ENCODE measurements at places on chromosomes 6 and 20.

DNA sequence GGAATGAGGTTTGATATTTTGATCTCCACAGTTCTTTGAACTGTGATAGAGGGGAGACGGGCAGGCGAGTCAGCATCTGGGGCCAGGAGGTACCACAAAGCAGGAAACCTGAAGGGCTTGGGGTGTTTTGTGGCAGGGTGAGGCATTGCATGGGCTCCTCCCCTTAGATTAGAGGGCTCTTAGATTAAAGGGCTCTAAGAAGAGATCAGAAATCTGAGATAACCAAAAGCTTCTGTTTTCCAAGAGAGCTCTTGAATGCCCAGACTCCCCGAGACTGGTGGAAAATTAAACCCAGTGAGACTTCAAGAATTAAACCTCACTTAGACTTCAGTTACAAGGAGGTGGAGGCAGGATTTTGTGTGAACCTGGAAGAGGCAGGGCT lies 2.4 kb upstream of the GPX5 start:
- DNase-seq, result no peak

DNA sequence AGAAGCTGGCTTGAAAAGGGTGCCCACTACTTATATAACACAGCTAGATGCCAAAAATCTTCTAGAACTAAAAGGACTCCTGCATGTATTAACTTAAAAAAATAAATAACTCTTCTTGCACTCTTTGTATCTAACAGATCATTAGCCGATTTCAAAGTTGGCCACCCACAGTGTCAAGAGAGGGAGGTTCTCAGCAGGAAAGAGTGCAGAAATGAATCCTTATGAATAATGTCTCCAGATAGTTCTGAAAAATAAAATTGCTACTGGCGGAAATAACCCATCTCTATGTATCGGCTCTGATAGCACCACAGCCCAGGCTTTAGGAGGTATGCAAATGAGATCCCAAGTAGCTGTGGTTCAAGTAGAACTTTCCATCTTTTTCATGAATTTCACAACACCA lies 232.7 kb downstream of the PHF3 start:
- no peak for DNase-seq

DNA sequence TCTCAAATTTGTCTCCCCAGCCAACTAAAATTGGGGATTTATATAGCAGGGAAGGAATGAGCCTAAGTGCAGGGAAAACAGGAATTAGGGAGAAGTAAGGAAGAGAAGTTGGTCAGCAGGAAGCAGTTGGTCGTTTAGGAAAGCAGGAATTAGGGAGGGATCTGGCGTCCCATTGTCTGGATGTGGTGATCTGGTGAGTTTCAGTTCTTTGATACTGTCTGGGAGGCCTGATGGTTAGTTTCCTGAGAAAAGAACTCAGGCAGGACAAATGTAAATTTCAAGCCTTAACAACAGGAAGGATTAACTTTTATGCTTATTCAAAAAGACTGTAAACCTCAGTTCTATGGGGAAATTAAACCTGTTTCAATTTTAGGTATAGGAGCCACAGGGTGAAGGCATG lies 116.2 kb upstream of the PRL start:
- DNase-seq, result no peak

DNA sequence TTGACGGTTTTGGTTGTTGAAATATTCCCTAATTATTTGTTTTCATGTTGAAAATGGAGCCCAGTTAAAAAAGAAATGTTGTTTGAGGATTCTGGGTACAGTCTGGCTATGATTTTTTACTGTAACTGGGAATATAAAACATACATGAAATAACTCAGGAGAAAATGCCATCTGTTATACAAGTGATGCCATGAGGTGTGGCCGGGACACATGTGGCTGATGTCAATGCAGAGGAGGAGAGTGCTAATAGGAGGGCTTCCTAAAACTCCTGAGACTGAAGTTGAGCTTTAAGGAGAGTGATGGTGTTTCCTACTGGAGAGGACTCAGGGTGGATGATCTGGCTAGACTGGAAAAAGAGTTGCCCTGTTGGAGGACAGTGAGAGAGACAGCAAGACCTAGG lies 12.7 kb downstream of the SCAND1 start:
- no peak for DNase-seq

DNA sequence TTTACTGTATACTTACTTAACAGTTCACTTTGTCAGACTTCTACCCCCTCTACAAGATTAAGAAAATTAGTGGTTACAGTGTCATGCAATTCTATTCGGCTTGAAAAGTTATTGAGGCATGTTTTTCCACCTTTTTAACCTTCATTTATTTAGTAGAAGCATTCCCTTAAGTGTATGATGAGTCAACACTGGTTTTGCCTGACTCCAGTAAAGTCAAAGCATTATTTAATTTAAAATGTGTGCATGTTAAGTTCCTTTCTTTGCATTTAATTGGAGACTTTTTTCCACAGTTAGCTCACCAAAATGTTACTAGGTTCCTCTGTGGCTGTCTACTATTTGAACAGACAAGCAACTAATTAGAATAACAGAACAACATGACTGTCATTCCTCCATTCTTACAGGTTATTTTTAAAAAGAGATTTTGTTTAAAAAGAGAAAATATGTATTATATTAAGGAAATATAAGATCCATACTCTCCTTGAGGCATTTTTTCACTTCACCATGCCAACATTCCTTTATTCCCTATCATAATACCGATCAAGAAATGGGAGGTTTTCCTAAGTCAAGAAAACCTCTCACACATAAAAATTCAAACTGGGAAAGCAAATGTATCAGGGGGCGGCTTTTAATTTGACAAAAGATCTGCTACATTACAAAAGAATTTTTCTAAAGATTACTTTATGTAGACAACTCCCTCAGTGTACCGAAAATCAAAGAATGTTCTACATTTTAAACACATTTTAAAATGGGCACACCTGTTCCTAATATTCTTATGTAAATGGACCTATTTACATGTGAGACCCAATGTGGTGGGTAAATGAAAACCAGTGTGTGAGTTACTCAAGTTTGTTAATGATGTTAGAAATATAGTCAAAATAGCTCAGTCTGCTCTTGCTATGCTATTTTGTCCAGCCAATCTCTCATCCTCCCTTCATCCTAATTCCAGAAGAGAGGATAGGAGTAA lies 361.2 kb downstream of the UTRN start:
- DNase-seq, result no peak

DNA sequence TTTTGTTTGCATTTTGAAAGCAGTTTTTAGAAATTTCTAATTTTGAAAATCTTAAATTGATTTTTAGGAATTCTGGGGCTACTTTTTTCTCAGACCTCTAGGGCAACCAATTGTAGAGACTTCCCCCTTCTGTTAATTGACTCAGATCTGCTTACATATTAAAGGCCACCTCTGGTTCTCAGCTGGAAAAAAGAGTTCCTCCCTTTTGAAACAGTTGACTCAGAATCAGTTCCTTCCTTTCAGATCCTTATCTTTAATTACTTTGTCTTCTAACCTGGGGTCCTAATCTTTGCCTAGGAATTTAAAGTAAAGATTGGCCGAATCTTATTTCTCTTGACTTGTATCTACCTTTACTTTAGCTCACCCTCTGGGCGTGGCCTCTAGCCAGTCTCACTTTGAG lies 146.8 kb downstream of the LAMA2 start:
- DNase-seq, result no peak

GRCh38 chr6:139064981-139065665 lies 36.6 kb downstream of the ABRACL start:
- DNase-seq, result no peak

DNA sequence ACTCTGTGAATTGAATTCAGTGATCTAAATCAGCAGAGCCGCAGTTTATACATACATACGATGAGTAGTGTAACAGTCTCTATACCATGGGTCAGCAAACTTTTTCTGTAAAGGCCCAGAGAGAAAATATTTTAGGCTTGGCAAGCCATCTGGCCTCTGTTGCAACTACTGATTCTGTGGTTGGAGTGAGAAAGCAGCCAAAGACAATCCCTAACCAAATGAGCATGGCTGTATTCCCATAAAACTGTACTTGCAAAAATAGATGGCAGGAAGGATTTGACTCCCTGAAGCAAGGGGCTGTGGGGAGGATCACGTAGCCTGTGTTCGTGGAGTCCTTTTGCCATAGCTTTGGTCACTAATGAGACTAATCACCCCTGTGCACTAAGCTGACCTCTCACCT lies 17.9 kb upstream of the MOCS1 start:
- DNase-seq, result no peak

DNA sequence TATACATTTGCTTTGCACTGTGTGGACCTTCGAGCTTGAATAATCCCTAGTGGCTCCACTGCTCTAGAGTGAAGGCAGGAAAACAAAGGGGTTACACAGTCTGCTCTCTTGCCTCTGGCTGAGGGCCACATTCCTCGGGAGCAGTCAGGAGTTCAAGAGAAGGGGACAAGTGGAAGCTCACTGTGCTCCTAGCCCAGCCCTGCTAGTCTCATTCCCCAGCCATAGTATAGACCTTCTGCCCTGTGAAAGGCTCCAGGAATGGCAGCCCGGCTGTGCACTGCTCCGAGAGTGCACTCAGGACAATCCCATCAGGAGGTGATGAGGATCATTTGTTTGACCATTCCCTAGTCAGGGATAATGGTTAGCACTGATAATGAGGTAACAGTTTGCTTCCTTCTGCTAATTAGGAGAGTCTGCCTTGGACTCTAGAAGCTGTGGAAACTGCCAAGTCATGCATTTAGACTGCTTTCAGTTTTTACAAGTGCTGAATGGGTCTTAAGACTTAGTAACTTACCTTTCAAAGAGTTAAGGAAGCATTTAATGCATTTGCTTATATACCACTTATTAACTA lies 8.5 kb downstream of the IYD start:
- DNase-seq, result no peak

GRCh38 chr6:2353412-2354137 lies 108.2 kb upstream of the GMDS start:
- peak; percentile 71 for DNase-seq

DNA sequence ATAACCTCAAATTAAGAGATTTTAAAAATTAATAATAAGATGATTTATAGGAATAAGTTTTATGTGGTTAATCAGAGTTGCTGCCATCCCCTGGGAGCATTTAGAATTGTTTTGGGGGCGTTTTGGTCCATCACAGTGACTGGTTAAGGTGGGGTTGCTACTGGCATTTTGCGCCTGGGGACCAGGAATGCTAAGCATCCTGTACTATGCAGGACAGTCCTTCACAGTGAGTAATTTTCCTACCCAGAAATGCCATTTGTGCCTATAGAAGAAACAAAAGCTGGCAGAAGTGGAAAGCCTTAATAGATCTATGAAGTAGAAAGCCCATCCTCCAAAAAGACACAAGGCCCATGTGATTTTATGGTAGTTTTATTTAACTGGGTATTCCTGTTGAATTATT lies 118.0 kb downstream of the ANKS1A start:
- no peak for DNase-seq

DNA sequence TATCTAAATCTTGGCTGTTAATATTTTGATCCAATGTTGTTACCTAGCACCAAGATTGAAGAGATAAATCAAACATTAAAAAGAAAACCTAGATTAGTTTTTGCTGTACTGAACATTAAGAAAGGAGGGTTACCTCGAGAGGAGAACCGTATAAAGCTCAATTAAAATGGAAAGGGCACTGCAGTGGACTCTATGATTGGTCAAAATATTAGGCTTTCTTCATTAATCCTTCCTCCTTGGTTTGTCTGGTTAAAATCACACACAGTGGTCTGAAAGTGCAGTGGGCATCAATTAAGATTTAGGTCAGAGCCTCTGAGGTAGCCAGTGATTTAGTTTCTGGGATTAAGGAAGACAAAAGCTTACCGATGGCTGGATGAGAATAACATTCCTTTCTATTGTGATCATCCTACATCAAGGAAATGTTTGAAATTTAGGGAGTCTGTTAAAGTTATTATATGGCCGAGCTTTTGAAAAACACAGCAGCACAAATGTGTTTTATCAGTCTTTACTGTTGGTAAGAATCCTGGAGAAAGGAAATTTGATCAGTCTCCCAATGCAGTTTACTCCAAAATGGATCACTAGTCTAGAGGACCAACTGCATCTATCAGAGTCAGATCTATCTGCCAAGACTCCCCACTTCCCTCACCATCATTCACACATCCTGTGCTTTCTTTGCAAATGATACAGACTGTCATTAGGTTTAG lies 134.6 kb upstream of the NEDD9 start:
- DNase-seq, result no peak

GRCh38 chr20:47035026-47035590 lies 140.5 kb downstream of the EYA2 start:
- DNase-seq, result no peak

GRCh38 chr20:44222633-44223368 lies 12.2 kb upstream of the OSER1 start:
- peak; percentile 34 for DNase-seq

DNA sequence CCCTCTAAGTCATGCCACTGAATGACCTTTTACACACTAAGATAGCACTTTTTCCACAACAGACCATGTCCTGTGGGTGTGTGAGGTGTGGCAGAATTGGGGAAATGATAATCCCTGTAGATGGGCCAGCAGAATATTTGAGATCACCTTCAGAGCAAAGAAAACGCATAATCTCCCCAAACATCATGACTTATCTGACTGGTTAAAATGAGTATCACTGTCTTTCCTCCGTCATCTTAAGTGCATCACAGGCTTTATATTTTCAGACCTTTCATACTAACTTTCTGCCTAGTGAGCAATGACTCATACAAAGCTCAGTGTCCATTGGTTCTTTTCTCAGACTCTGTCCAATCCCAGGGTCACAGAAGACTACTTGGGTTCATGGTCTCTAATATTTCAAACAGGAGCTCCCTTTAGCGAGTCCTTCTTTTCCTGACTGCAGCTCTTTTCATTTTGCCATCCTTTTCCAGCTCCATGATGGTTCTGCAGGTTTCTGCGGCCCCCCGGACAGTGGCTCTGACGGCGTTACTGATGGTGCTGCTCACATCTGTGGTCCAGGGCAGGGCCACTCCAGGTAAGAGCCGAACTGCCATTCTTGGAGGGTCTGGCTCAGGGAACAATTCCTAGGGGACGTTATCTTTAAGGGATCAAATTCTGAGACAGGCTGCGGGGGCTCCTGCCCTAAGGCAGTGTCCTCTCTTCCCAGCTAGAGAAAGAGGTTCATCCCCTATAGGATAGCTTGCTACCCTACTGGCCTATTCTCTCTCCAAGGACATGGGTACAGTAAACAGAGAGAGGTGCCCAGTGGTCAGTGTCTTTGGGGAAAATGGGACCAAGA lies at the start of gene HLA-DPB1:
Gene HLA-DPB1 (plus strand): TSS at position 423 of the 838 bp plus-strand sequence. CDS start 52 bp downstream, at position 475.
- DNase-seq, result no peak
